ENCODE measurements at places on chromosomes 4 and X.
A peak's percentile ranks its signal among the peaks of the same experiment; 100 is the strongest.

- no peak for DNase-seq
Measured at GRCh38 chr4:13193662-13194061, 290.5 kb downstream of the RAB28 start.

GRCh38 chr4:39046249-39046648 lies 14.0 kb upstream of the TMEM156 start:
- no peak for DNase-seq

GRCh38 chr4:5952975-5953951 lies 60.4 kb upstream of the CRMP1 start:
- DNase-seq = no peak

DNA sequence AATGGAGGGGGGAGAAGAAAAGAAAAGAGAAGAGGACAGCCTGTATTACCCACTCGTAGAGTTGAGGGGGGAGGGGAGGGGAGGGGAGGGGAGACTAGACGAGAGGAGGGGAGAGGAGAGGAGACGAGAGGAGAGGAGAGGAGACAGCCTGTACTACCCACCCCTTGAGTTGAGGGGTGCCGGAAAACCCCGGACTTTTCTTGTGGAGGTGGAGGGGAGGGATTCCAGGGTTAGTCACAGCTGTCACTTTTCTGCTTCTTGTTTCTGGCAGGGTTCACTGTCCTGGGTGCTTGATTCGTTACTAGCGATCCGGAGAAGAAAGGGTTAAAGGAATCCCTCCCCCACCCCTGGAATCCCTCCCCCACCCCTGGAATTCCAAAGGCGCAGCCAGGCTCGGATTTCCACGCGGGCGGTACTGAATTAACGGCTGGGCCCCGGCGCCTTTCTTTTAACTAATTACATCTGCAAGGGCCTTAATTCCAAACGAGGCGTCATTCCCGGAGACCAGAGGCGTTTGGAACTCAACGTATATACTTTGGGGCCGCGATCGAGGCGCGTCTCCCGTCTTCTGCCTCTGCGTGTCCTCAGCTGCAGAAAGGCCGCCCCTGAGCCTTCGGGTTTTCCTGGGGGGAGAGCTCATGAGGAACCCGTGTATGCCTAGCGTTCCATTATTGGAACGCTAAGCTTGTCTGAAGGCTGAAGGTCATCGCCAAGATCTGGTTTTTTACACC lies 20.1 kb upstream of the CSF2RA start:
- DNase-seq = no peak

DNA sequence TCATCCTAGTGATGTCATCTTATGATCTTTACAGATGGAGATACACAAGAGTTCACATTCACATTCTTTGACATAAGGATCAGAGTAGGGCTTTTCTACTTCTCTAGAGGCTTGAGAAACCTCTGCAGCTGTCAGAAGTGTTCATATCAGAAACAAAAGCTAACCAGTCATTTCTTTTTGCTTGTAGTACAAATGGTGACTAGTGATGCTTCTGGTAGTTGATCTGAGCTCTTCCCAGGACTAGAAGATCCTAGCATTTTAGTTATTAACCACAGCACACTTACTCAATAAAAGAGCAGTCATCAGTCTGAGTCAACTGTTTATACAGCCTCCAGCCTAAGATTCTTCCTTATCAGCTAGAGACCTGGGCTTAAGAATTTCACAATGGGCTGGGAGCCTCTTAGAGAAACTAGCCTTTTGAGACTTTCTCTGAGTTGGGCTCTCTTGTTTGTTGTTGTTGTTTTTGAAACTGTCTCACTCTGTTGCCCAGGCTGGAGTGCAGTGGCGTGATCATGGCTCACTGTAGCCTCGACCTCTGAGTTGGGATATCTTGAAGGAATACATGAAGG lies 84.1 kb downstream of the TMEM164 start:
- no peak for DNase-seq

DNA sequence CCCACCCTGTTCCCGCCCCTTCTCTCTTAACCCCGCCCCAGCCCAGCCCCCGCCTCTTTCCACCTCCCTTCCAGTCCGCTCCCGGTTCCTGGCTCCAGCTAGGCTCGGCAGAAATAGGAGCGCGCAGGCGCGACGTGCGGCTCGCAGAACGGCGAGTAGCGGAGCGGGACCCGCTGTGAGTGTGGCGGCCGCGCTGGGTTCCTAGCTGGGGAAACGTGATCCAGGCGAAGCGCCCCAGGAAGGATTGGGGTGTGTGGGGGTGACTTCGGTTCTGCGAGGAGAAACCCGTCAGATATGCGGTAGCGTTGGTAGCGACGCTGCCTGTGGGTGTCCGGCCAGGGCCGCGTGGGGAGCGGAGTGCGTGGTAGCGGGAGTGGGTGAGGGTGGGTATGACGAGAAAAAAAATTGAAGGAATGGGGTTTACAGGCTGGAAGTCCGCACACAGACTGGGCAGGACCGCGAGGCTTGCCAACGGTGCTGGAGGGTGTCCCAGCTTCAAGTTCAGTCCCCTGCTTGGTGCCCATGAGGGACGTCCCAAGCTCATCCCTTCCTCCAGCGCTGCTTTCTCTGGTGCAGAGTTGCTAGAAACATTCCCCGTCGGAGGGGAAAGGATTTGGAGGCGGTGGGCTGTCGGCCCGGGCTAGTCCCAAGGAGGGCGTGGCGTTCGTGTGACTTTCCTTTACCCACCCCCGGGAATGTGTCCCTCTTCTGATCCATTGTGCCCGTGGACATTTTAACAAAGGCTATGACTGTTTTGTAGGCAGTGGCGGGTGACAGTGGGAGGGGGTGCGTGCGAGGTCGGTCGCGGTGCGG lies at the start of gene PRRG1:
Gene PRRG1, plus strand, starts transcription at position 144 of the 813 bp plus-strand sequence. CDS start 56,886 bp downstream, outside the sequence.
- no peak for DNase-seq

GRCh38 chrX:134753718-134754008 lies 95.4 kb upstream of the PLAC1 start:
- no peak for DNase-seq

- no peak for DNase-seq
Measured at GRCh38 chr4:43682551-43682950, 766.1 kb downstream of the KCTD8 start.

GRCh38 chr4:53196882-53197771 lies 168.7 kb downstream of the SCFD2 start:
- no peak for DNase-seq

DNA sequence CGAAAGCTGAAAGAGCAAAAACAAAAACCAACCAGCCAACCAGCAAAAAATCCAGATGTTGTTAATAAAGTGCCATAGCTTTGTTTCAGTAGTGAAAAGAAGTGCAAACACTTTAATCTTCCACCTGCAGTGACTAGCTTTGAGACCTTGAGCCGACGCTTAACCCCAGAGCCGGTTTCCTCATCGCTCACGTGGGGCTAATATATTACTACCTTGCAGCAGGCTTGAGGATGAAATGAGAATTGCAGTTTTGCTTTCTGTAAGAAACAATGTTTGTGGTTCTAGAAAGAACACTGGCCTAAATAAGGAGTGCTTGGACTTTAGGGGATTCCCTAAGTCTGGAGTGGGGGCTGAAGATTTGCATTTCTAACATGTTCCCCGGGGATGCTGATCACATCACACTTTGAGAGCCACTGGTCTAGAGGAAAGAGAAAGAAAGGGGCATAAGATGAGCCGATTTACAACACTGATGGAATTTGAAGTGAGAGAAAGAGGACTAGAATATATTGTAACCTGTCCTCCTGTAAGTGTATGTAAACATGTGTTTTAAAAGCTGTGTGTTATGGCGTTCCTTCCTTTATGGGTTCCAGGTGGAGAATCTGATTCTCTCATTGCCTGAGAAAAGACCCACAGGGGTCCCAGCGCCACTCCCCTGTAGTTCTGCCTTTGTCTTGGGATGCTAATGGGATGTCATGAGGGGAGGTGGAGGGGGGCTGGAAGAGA lies 1.4 kb downstream of the FGF2 start:
- DNase-seq = no peak

DNA sequence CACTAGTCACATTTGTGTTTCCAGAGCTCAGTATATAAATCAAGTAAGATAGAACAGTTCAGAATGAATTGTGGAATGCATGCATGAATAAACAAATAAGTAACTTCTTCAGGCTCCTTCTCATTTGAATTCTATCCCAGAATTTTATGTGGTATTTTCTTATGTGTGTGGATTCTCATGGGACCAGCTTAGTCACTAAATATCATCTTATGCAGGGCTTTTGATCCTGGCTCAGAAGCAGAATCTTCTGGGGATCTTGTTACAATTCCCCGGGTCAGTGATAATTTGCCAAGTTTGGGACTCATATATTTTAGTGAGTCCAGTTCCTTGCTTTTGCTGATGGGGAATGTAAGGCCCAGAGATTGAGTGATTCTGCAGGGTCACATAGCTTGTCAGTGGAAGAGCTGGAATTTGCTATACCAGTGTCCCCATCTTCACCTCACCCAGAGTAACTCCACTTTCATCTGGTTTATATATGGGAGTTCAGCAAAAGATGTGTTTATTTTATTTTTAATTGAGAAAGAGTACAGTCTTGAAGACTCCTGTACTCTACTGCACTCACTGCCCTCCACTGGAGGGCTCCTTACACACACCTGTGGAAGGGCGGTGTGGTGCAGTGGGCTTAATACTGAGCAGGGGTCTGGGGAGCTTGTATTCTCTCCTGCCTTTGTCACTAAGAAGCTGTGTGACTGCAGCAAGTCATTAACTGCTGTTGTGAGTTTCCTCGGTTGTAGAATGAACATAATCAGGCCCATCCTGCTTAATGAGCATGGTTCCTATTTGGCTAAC lies 198.2 kb upstream of the CXorf66 start:
- DNase-seq = no peak

GRCh38 chr4:103204111-103204510 lies 6.0 kb upstream of the CENPE start:
- no peak for DNase-seq

- no peak for DNase-seq
Measured at GRCh38 chrX:9396930-9397329, 67.9 kb upstream of the TBL1X start.

DNA sequence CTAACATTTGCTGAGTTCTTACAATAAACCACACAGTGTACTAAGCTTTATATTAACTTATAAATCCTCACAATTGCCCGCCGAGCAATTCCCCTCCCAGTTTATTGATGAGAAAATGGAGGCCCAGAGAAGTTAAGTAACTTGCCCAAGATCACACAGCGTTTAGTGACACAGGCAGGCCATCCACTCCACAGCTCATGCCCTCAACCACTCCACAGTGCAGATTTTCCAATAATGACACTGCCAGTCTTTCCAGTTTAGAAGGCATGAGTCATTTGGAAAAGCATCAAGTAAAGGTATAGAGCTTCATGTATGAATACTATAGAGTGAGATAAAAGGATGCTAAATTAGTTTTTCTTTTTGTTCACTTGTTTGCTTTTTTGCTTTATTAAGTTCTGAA lies 208.5 kb downstream of the CAMK2D start:
- DNase-seq = no peak

DNA sequence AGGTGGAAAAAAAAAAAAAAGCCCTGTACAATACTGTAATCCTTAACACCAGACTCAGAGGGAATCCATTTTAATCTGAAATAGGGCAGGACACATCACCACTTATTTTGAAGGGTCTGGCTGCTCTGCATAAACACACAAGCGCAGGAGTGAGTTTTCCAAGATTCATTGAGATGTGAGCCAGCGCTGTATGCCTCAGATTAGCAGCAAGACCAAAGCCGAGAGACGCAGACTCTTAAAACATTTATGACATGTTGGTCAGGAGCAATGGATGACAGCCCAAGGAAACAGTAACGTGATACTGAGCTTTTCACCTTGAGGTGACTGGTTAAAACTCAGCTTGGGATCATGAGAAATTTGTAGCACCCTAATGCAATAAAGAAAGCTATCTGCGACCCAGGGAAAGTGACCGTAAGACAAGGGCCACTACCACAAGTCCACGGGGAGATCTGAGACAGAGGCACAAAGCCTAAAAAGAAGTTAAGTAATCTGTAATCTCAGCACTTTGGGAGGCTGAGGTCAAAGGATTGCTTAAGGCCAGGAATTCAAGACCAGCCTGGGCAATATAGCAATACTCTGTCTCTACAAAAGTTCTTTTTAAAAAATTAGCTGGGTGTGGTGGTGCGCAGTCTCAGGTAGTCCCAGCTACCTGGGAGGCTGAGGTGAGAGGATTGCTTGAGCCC lies 210.6 kb downstream of the COL25A1 start:
- DNase-seq = no peak

DNA sequence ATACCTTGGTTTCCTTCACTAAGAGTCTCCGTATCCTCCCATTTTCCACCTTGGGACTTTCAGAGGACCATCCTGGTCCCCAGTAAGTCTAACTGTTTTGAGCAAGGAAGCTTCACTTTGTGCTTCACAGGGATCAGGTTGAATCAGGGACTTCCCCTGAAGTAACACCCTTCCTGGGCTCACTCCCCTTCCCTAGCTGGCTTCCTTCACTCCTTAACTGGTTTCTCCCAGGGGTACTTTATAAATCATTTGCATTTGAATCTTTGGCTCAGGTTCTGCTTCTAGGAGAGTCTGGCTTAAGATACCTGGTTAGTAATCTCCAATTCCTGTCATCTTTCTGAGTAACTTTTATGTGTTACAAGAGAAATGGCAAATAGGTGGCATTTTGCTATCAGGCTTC lies 24.5 kb upstream of the GRIA2 start:
- DNase-seq = no peak

GRCh38 chr4:163137581-163137980 lies 29.1 kb downstream of the NAF1 start:
- DNase-seq = no peak

DNA sequence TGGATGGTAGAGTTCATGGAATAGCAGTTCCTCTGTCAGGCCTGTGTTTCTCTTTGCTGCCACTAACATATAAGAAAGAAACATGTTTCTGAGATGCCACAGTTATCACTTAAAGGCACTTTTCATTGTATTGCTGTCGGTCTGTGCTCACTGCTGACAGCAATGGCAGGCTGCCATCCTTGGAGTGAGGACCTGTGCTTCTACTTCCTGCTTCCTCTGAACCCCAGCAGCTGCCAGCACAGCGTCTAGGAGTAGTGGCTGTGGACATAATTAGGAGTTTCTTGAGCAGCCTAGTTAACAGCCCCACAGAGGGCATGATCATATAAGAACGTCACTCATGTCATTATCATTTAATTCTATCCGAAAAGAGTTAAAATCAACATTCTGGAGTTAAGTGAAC lies 30.5 kb downstream of the F11 start:
- no peak for DNase-seq

GRCh38 chr4:153152501-153153338 lies 51.5 kb upstream of the TRIM2 start:
- peak; percentile 45 for DNase-seq

DNA sequence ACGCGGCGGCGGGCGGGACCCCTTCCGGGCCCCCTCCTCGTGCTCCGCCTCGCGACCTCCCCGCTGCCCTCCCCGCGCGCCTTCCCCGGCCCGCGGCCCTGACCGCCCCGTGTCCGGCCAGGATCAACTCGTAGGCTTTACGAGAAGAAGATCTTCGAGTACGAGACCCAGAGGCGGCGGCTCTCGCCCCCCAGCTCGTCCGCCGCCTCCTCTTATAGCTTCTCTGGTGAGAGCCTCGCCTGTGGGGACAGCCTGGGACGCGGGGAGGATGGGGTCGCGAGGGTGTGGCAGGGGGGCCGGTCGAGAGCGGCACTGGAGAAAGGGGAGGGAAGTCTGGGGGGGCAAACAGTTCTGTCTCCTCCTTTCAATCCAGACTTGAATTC lies 465 bp downstream of the EMD start:
- DNase-seq = no peak

- no peak for DNase-seq
Measured at GRCh38 chr4:139761461-139761860, 95.8 kb downstream of the MGST2 start.

GRCh38 chr4:184284336-184284690 lies 66.6 kb upstream of the ENPP6 start:
- DNase-seq = no peak

- DNase-seq = no peak
Measured at GRCh38 chr4:54712206-54712605, 54.4 kb downstream of the KIT start.

- no peak for DNase-seq
Measured at GRCh38 chrX:40502688-40503087, 78.1 kb upstream of the ATP6AP2 start.
